ENCODE measurements at places on chromosomes 3 and 15.

- DNase-seq, result no peak
These were observed 21.9 kb downstream of the AAGAB start for GRCh38 chr15:67232591-67232990.

- DNase-seq, result no peak
These were observed 161.2 kb downstream of the MINAR1 start for GRCh38 chr15:79593119-79593869.

DNA sequence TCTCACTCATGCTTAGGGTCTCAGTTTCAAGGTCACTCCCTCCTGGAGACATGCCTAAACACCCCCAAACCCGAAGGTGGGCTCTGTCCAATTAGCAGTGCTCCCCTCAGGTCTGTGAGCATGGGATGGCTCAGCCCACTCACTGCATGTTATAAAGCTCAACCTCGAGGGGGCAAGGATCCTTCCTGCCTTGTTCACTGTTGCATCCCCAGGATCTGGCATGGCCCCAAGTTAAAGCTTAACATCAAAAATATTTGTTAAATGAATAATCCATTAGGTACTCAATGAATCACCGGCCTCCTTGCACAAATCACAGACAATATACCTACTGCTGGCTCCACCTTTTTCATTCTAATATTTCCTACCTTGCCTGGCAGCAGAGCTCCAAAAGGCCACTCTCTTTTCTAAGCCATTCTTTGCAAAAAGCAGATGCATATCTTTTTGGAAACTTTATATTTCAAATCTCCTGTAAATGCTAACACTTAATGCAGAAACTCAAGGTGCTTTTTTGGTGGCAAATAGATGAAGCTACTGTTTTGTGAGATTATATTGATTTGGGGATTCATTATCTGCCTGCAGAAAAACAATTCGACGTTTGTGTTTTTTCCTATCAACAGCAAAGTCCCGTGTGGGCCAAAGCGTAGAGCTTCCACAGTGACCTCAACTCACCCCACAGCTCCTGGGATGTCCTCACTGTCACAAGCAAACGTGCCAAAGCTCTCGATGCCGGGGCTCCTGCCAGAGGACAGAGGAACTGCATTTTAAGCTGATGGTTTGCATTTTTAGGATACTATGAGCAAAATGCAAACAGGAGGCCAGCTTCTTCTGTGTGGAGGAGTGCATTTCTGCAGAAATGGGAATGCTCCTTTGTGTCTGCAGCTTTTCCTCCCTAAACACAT, 35.4 kb downstream of the PCOLCE2 start:
- DNase-seq, result no peak

- DNase-seq, result no peak
These were observed 32.1 kb downstream of the PPARG start for GRCh38 chr3:12321015-12321414.

DNA sequence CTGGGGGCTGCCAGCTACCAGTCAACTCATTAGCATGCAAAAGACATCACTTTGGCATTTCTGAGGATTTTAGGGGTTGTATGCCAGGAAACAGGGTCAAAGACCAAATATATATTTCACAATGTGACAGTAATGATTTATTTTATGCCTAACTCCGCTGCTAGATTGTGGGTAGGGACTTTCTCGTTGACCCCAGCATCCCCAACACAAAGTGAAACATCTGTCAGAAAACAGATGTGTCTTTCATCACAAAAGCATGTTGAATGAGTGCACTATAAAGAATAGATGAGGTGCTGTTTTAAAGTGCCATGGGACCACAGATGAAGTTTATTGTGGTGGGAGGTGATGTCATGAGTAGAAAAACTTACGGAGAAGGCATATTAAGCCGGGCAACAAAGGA, 59.7 kb downstream of the ITPR1 start:
- no peak for DNase-seq

GRCh38 chr3:159919873-159920272, 68.8 kb upstream of the IL12A start:
- DNase-seq, result no peak

DNA sequence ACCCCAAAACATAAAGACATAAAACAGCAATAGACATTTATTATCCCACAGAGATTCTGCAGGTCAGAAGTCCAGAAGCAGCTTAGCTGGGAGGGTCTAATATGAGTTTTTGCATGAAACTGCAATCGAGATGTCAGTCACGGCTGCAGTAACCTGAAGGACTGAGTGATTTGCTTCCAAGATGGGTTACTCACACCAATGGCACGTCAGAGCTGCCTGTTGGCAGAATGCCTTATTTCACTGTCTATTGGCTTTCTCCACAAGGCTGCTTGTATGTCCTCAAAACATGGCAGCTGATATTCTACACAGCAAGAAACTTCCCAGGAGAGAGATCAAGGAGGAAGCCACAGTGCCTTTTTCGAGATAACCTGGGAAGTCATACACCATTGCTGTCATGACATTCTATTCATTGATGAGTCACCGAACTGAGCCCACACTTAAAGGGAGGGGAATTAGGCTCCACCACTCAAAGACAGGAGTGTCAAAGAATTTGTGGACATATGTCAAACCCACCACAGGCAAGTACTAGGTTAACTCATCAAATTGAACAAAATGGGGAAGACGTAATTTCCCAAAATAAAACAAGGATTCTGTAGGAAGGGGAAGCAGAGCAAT, 122.2 kb downstream of the SYNPR start:
- no peak for DNase-seq

GRCh38 chr3:32850226-32850625, 32.4 kb downstream of the TRIM71 start:
- DNase-seq, result no peak

DNA sequence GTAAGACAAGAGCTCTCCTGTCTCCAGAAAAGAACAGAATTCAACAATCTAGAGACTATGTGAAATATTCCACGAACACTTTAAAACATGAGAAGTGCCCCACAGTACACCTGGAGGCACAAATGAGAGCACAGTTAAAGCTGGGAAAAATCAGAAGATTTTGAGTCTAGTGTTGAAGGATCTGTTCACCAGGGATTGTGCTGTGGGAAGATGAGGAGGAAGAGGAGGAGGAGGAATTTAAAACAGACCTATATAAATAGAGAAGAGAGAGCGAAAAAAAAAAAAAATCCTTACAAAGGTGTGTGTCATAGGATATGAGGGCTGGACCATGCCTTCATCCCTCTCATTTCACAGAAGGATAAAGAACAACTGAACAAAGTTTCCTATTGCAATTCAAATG, 361.0 kb upstream of the SEMA6D start:
- DNase-seq, result no peak

DNA sequence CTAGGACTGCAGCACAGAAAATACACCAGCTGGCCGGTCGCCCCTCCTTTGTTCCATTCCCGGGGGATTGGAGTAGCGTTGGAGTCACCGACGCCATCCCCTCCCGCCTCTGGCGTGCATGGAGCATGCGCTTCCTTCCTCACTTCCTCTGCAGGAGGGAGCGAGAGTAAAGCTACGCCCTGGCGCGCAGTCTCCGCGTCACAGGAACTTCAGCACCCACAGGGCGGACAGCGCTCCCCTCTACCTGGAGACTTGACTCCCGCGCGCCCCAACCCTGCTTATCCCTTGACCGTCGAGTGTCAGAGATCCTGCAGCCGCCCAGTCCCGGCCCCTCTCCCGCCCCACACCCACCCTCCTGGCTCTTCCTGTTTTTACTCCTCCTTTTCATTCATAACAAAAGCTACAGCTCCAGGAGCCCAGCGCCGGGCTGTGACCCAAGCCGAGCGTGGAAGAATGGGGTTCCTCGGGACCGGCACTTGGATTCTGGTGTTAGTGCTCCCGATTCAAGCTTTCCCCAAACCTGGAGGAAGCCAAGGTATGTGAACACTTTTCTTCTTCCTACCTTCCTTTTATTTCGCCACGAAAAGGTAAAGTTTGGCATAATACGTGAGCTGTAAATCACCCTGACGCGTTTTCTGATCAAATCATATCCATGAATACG, at the start of gene SCG3:
Gene SCG3 (plus strand): TSS at position 201 of the 661 bp plus-strand sequence. CDS start 253 bp downstream, at position 454.
- DNase-seq, result peak; percentile 45

DNA sequence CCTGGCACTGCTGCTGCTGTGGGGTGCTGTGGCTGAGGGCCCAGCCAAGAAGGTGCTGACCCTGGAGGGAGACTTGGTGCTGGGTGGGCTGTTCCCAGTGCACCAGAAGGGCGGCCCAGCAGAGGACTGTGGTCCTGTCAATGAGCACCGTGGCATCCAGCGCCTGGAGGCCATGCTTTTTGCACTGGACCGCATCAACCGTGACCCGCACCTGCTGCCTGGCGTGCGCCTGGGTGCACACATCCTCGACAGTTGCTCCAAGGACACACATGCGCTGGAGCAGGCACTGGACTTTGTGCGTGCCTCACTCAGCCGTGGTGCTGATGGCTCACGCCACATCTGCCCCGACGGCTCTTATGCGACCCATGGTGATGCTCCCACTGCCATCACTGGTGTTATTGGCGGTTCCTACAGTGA, 2.1 kb downstream of the GRM2 start:
- no peak for DNase-seq

DNA sequence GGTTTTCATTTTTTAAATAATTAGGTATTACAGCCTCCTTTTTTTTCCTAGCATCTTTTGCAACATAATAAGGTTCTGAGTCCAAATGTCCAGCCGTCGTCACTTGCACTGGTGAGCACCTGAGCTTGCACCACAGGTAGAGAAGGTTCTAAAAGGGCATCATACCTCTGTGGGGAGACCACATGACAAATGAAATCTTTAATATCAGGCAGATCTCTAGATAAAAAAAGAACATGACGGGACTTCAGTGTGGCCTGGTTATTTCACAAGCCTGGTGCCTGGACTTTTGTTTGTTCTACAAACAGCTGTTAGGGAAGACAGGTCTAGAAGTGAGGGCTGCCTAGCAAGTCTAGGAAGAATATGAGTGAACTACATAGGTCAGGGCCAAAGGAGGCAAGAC, 3.6 kb downstream of the ZBED2 start:
- DNase-seq, result no peak

DNA sequence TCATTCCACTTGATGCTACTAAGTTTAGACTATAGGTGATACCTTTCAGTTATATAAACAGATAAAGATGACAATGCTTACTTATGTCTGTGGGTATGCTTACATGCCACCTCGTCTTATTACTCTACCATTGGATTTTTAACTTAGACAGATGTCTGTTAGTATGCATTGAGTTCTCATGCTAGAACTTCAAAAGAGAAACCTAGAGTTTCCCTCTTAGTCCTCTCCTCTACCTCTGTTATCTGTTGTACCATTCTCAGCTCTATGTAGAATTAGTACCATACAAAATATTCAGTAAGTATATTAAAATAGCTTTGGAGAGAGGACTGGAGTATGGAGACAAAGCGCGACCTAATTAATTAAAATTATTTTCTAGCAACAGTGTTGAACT, 111.3 kb downstream of the BBX start:
- DNase-seq, result no peak

Data from NCI-H510A treated with DMSO at 0.1 percent for 48 hours (cell line).